Activated CD8-positive, alpha-beta memory T cell treated with anti-CD3 and anti-CD28 coated beads, Interleukin-2, amount 10 ng/mL, durations not matched to agents 7 days and 5 days (primary cell): ENCODE measurements at places on chromosomes 2 and 18. TPM values are rescaled to one million over a fixed set of nuclear protein-coding genes. Genes with fewer than 3 reads are reported as not detected.

Gene CTAGE1
- total RNA-seq, result not detected

Gene ACVR1C
- 2.4 TPM for total RNA-seq

Gene FOXI3
- not detected for total RNA-seq

Gene MCEE
- total RNA-seq, result 12.6 TPM

Gene LBX2
- 1.3 TPM for total RNA-seq

Gene SERPINB12
- total RNA-seq, result not detected

Gene ACMSD
- total RNA-seq, result not detected

Gene TUBA4B
- total RNA-seq, result not detected

Gene EVX2
- not detected for total RNA-seq

Gene SCYGR4
- total RNA-seq, result not detected

Gene UGT1A4
- not detected for total RNA-seq

Gene CROCC2
- not detected for total RNA-seq
